Mammary epithelial cell (primary cell): ENCODE measurements at places on chromosomes 7 and 10. TPM values are rescaled to one million over a fixed set of nuclear protein-coding genes. Genes with fewer than 3 reads are reported as not detected.

PSD gene
- 0.56 and 0.82 TPM in 2 replicates for total RNA-seq

LAMB4 gene
- 1.0 TPM for total RNA-seq

ANKRD7 gene
- 0.35 and 0.61 TPM in 2 replicates for total RNA-seq

ZNF365 gene
- 13.0 TPM for total RNA-seq

UCMA gene
- total RNA-seq, result not detected in 2 replicates

CFAP69 gene
- total RNA-seq, result 5.0 TPM

SYT15 gene
- 0.68 and 0.83 TPM in 2 replicates for total RNA-seq

SDK1 gene
- 24.5 TPM for total RNA-seq

FEZF1 gene
- not detected for total RNA-seq

TAS2R4 gene
- 1.6 and 2.2 TPM in 2 replicates for total RNA-seq

C10orf143 gene
- total RNA-seq, result 2.4 and 4.5 TPM in 2 replicates

C10orf95 gene
- total RNA-seq, result 1.5 TPM

LFNG gene
- 6.6 and 29.7 TPM in 2 replicates for total RNA-seq

MKI67 gene
- total RNA-seq, result 25.5 and 88.5 TPM in 2 replicates

GRCh38 chr7:105268511-105269392, 120.0 kb downstream of the SRPK2 start:
- DNase-seq, result peak; percentile 62

- DNase-seq, result no peak
Measured at GRCh38 chr10:86821388-86821999, 65.1 kb downstream of the BMPR1A start.

- DNase-seq, result peak; percentile 49
Measured at GRCh38 chr10:124640538-124641231, 103.5 kb downstream of the FAM53B start.

DNA sequence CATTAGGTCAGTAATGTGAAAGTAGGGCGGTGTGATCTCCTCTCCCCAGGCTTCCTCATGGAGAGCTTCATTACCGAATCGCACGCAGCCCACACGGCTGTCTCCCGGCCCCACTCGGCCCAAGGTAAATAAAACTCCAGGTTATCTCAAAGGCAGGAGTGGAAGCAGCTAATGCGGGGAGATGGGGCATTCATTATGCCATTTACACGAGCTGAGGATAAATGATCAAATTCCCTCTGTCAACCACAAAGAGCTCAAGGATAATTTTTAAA, 93.5 kb downstream of the ADARB2 start:
- no peak for DNase-seq

DNA sequence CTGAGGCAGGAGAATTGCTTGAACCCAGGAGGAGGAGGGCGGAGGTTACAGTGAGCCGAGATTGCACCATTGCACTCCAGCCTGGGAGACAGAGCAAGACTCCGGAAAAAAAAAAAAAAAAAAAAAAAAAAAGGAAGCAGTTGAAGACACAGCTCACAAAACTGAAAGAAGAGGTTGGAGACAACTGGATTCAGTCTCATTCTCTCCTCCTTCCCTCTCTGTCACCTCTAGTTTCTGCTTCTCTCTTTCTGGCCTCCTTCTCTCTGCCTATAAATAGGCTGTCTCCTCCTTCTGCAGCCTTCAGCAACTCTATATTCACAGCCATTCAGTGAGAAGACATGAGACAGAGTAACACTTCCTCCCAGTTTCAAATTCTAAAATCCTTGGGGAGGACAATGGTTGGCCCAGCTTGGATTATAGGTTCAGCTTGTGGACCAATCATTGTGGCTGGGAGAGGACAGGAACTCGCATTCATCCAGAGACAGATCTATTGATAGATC, 125.6 kb upstream of the HABP2 start:
- DNase-seq, result no peak

DNA sequence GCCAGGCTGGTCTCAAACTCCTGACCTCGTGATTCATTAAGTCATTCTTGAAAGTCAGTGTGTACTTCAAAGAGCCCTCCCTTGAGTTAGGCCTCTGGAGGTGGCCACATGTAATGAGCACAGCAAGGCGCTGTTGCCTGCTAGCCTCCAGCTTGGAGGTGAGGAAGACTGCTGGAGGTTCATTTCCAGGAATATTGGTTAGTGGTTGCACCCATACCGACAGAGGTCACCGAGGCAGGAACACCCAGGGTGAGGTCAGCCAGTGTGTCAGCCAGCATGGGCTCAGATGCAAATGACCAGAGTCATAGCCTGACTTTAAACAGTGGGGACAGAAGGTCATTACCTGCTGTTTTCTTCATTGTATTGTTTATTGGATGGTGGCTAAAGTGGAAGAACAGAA, 85.0 kb downstream of the PLPP4 start:
- no peak for DNase-seq

DNA sequence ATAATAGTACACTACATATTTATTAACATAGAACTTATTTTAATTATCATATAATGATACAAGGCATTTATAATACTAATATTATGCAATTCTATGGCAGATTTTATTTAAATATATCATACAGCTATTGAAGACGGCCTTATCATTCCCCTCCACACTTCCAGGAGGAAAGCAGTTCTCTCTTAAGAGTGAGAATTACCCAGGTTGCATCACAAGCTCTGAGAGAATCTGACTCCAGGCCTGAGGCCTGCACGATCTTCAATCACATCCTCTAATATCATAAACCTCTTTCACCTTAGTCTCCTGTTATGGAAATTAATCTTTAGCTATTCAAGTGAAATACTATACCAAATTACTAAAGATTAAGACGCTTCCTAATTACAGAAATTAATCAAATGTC, 564.4 kb downstream of the PARD3 start:
- no peak for DNase-seq

DNA sequence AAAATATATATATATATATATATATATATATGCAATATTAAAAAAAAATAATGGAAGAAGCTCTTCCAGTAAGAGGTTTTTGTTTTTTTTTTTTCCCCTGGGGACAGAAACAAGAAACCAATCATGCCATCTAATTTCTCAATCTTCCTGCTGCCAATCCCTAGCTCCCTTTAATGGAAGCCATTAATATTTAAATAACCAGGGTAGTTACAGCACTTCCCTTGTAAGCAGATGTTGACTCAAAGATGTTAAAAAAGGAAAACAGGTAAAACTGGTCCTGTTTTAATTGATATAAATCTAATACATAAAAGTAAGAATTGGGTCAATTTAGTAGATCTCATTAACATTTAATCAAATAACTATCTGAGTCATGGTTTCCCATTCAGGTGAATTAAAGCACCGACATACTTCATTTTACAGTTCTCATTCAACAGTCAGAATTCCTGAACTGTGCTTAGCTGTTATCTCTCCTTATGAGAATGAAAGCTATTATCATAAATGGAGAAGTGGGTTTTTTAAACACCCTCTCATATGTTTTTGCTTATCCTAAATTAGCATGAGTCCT, 22.6 kb downstream of the CPVL start:
- no peak for DNase-seq

- no peak for DNase-seq
Measured at GRCh38 chr7:88628363-88629085, 131.0 kb upstream of the ZNF804B start.

DNA sequence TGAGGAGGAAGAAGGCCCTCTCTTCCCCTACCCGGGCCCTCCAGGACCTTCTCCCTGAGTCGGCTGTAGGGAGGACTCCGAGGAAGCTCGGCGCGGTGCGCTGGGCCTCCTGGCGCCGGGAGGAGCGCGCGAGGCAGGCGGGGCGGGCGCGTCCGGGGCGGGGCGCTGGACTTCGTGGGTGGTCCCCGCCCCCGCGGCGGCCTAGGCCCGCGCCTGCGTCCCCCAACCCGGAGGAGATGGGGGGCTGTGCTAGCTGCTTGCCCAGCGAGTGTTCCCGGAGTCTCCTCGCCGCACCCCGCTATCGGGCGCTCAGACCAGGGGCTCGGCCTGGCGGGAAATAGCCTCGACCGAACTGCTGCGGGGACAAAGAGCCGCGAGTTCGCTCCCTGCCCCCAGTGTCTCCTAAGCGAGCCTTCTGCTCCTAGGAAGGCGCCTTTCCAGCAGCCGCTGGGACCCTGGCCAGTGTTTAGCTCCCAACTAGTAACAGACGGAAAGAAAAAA, 19.2 kb upstream of the SMO start:
- no peak for DNase-seq

DNA sequence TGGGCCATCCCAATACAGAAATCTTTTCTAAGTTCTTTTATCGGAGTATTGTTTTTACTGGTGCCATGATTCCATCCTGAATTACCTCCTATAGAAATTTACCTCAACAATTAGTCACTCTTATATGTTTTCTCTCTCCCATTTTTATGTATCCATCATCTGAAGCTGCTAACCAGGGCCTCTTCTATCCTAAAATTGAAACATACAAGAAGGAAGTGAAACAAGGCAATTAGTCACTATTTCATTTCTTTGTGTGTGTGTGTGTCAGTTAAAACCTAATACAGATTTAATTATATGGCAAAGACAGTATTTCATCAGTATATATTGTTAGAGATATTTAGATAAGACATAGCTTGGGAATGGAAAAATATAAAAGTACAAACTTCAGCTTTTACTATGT, 148.4 kb upstream of the AHR start:
- no peak for DNase-seq

GRCh38 chr7:156985101-156985992, 25.1 kb downstream of the MNX1 start:
- DNase-seq, result no peak

DNA sequence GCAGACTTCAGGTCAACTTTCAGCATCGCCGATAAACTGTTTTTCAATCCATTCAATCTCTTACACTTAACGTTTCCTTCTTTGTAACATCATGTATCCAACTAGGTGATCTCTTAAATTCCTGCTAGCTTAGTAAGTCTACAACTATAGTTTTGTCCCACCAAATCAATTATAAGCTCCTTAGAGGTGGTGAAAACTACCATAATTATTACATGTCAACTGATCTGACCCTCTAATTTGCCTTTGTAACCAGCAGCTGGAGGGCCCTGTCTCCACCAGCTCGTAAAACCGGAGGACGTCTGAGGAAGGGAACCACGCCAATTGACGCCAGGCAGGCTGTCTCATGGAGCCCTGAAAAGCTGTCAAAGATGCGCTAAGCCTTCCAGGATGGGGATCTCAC, 113.4 kb downstream of the ABCC2 start:
- DNase-seq, result no peak

- DNase-seq, result no peak
Measured at GRCh38 chr7:66629222-66630062, 761 bp downstream of the KCTD7 start.

DNA sequence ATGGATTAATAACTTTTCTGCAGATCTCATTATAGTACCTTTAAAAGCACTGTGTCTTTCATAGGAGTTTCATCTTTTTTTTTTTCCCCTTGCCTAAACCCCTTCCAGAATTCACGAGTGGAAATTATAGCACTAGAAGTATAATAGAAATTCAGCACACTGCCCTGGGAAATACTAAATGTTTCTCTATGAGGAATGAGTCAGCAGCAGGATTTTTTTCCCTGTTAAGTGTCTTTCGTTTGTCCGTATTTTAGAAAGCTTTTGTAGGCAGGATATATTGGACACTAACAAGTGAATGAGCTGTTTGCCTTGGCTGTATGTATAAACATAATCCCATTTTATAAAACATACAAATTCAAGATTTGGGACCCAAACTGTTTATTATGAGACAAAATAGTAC, 105.8 kb downstream of the EXOC4 start:
- DNase-seq, result no peak

DNA sequence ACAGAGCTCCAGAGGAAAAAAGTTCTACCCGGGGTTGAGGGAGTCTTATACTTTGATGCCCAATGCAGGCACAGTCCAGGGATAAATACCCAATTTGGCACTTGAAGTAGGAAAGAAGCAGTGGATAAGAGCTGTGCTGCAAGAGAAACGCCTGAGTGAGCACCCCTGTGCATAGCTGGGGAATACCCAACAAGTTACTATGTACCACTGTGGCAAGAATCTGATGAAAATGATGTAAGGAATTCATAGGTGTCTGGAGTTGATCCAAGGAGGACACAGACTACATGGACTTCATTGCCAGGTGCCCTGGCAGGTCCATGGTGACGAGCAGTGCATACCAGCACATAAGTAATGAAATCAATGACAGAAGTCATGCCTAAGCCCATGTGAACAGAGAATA, 183.7 kb upstream of the FEZF1 start:
- peak; percentile 0 for DNase-seq

GRCh38 chr7:49322476-49322875, 398.1 kb downstream of the CDC14C start:
- no peak for DNase-seq

- no peak for DNase-seq
Measured at GRCh38 chr10:14659626-14660196, 115.0 kb downstream of the FAM107B start.

GRCh38 chr10:22280078-22280477, 36.1 kb upstream of the COMMD3 start:
- DNase-seq, result no peak

GRCh38 chr10:112526906-112527305, 79.9 kb downstream of the VTI1A start:
- DNase-seq, result no peak

GRCh38 chr7:158404031-158404761, 183.4 kb downstream of the PTPRN2 start:
- DNase-seq, result no peak

DNA sequence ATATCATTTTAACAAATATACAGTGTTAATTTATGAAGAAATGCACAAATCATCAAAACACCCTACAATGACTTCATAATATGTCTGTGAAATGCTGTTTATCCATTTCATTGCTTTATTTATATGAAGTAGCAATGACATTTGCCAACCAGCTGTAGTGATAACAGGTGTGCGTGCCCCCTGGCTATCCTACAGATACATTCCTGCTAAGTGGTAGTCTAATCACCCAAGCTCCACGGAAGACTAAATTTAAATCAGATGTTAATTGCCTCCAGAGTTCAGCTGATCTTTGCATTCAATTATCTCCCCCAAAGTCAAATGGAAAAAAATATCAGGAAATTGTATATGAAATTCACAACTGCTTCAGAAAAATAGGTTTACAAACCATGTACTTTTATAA, 1164.2 kb upstream of the LRRN3 start:
- no peak for DNase-seq

DNA sequence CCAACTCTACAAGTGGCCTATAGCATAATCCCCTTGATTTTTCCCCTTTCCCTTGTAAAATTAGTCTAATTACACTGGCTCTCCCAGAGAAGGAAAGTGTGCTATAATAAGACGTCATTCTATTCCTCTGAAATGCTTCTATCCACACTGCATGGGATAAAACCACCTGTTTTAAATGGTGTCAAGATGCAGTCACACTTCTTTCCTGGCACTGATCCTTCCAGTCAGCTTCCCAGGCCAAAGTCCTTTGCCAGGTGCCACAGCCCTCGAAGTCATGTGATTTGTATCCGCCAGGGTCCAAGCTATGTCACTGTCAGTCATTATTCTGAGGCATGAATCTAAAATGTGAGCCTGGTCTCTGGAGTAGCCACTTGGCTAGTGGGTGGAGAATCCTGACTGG, 169.0 kb upstream of the KIAA1217 start:
- DNase-seq, result no peak
